NCI-H1105 treated with DMSO at 0.1 percent for 48 hours (cell line): ENCODE measurements at places on chromosomes 1 and 21.

DNA sequence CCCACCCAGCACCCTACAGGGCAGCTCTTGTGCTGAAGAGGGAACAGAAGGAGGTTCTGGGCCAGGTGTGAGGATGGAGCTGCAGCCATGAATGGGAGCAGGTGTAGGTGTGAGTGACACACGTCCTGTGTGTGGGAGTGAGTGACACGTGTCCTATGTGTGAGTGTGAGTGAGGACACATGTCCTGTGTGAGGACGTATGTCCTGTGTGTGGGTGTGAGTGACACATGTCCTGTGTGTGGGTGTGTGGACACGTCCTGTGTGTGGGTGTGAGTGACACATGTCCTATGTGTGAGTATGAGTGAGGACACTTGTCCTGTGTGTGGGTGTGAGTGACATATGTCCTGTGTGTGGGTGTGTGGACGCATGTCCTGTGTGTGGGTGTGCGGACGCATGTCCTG is 26.4 kb downstream of the MEGF6 start:
- no peak for DNase-seq

- no peak for DNase-seq
These were observed 3.2 kb downstream of the C1orf226 start for GRCh38 chr1:162384601-162385279.

GRCh38 chr1:98989556-98989907 is 15.1 kb downstream of the PLPPR5 start:
- DNase-seq, result no peak

GRCh38 chr1:205817364-205817763 is 4.4 kb upstream of the SLC41A1 start:
- no peak for DNase-seq

GRCh38 chr21:23853796-23854379 is 1753.4 kb downstream of the MRPL39 start:
- peak; percentile 47 for DNase-seq

- DNase-seq, result no peak
These were observed 35.6 kb downstream of the NUF2 start for GRCh38 chr1:163357378-163357777.

DNA sequence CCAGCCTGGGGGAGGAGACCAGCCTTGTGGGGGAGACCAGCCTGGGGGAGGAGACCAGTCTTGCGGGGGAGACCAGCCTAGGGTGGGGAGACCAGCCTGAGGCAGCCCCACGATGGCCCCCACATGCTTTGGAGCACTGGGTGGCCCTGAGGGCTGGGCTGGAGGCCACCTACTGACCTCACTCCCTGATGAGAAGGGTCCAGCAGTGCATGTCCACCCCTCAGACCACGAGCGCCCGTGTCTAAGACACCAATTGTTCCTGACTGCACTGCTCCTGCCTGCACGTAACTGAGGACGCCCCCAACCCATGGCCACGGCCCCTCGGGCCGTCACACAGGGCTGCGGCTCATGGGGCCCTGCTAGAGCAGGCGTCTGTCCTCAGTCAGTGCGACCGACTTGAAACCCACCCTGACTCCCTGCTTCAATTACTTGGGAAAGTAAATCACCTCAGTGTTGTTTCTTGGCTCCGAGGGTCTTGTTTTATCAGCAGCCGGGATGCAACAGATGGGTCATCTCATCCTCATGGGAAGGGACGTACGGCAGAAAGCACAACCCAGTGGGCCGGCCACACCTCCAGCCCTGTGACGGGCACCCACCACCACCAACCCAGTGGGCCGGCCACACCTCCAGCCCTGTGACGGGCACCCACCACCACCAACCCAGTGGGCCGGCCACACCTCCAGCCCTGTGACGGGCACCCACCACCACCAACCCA is at the start of gene SPATC1L:
TSS of gene SPATC1L (minus strand) at position 550 of the 715 bp plus-strand sequence. CDS start 1,643 bp downstream, outside the sequence.
- DNase-seq, result peak; percentile 74

DNA sequence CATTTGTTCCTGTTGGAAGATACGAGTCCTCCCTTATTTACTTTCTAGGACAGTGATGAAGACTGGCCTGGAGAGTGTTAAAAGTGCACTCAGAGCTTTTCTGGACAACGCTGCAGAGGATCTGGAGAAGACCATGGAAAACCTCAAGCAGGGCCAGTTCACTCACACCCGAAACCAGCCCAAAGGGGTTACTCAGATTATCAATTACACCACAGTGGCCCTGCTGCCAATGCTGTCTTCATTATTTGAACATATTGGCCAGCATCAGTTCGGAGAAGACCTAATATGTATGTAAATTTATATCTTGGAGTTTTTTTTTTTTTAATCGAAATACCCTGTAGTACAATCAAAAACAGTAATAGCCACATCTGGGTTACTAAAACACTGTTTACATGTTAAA is 190.5 kb downstream of the ZP4 start:
- DNase-seq, result no peak

GRCh38 chr1:181430015-181430885 is 53.1 kb upstream of the CACNA1E start:
- DNase-seq, result no peak

- DNase-seq, result no peak
These were observed 36.0 kb downstream of the TRAPPC10 start for GRCh38 chr21:44047996-44048560.

DNA sequence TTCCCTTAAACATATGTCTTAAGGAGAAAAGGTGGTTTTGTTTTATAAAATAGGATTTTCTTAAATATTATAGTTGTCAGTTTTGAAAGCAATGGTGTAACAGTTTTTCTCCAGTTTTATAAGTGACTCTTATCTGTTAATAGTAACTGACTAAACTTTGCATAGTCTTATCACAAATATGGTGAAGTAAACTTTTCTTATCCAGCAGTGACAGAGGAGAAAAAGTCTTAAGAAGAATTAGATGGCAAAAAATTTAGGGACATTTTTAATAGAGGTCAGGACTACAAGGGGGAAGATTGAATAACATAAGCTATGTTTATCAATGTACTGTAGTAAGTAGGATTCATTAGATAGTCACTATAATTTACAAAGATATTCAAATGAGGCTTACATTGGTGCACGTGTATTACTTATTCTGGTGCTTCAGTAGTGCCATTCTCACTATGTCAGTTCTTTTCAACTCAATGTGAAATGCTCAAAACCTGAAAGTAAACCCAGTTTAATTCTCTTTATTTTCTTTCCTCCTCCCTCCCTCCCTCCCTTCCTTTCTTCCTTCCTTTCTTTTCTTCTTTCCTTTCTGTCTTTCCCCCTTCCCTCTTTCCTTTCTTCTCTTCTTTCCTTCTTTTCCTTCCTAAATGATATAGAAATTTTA is 26.1 kb downstream of the F3 start:
- no peak for DNase-seq
